ENCODE measurements at places on chromosomes 16 and 17. TPM values are rescaled to one million over a fixed set of nuclear protein-coding genes. Genes with fewer than 3 reads are reported as not detected.

- DNase-seq: peak; percentile 80
Observed at GRCh38 chr16:67673712-67674580, 7.3 kb downstream of the C16orf86 start.

DNA sequence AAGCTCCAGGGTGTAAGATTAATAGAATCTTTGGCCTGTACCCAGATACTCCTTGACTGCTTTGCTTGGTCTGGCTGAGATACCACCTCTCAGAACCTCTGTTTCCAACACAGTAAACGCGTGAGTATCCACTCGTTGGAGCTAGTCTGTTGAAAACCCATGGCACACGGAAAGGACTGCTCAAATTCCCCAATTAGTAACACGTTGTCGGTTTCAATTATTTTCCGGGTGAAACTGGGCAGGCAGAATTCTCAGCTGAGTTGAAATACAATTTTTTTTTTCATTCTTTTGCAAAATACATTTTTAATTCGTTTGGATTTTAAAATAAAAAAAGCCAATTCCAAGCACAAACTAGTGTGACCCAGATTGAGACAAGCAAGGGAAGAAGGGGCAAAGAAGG, 120.5 kb downstream of the MAF start:
- DNase-seq: no peak

DNA sequence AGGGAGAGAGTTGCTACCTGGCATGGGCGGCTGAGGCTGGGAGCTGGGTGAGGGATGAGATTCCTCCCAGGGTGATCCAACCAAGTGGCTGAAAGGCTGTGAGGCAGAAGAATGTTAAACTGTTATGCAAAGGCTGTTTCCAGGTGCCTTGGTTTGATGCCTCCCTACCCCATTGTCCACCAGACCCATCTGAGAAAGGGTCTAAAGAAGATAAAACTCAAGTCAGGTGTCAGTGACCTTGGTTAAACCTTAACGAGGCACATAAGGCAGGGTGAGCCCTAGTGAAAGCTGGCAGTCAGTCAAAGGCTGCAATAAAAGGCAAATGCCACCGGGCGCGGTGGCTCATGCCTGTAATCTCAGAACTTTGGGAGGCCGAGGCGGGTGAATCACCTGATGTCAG, 23.8 kb downstream of the LDHD start:
- no peak for DNase-seq

ZCCHC14 gene
- polyA plus RNA-seq: 7.9 TPM

Measured in cardiac muscle cell (in vitro differentiated cells and primary cell).